ENCODE measurements at places on chromosomes 2 and 18. TPM values are rescaled to one million over a fixed set of nuclear protein-coding genes. Genes with fewer than 3 reads are reported as not detected.

ACKR3 gene
- polyA plus RNA-seq: 58.9 TPM

CRYBA2 gene
- not detected for polyA plus RNA-seq

DQX1 gene
- polyA plus RNA-seq: not detected

ZNF385B gene
- polyA plus RNA-seq: 1.5 TPM

CDCA7 gene
- polyA plus RNA-seq: 4.9 TPM

RAB27B gene
- polyA plus RNA-seq: 4.5 TPM

POTEE gene
- polyA plus RNA-seq: 2.9 TPM

ZFP36L2 gene
- 285 TPM for polyA plus RNA-seq

DNA sequence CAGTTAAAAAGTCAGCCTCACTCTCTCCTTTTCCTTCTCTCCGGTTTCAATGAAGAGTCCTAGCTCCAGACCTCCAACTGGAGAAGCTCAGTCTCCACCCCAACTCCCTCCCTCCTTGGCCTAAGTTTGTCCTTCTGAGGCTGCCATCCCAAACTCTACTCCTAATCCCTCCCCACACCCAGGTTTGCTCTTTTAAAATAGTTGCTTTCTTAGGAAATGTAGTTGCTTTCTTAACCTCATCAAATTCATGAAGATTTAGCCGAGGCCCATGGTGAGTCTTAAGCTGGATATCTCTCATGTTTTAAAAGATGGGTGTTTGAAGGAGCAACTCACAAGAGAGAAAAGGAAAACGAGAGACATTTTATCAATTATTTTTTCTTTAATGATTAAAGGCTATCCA lies 937 bp upstream of the LANCL1 start:
- H3K36me3 ChIP-seq: no peaks in the 10 kb centered on the region
- H3K4me3 ChIP-seq: no peak overlapping the region
- DNase-seq: peak; percentile 8
- no peak overlapping the region for H3K27ac ChIP-seq
- no peaks in the 10 kb centered on the region for H3K27me3 ChIP-seq

DNA sequence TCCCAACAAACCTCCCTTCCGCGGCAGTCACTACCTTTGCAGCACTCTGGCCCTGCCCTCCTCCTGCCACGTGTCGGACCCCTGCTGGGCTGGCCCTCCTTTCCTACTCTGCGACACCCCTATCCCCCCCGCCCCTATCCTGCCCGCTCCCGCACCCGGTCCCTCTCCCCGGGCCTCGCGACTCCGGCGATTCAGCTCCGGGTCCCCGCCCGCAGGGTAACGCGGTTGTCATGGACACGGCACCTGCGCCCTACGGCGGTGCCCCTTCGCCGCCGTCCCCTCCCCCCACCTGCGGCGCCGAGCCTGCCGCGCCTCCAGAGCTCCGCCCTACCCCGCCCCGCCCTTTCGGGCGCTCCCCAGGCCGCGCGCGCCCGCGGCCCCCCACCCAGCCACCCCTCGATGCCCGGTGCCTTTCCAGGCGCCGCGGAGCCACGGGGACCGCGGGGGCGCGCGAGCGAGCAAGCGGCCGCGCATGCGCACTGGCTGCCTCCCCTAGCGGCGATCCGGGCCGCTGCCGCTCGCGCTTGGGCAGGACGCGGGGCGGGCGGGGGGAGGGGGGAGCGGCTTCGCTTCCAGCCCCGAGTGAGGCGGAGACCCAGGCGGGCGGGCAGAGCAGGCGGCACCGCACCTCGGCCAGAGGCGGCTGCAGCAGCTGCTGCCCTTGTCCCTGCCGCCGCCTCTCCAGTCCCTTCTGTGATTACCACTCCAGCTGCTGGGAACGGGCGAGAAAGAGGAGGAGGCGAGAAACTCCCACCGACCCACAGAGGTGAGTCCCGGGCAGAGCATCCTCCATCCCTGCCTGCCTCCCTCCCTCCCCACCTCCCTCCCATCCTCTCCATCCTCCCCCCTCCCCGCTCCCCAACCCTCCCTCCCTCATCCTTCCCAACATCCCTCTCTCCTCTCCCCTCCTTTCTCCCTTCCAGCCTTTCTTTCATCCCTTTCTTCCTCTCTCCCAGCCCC lies at the start of gene CTNNA2:
CTNNA2 (plus strand) TSS at position 610 of the 960 bp plus-strand sequence.
- no peaks in the 10 kb centered on the region for H3K36me3 ChIP-seq
- H3K27me3 ChIP-seq: peaks cover 34% of the 10 kb centered on the region
- DNase-seq: peak; percentile 91
- H3K4me3 ChIP-seq: peak within 1 kb of the TSS; percentile 45

- H3K36me3 ChIP-seq: no peaks in the 10 kb centered on the region
- H3K27me3 ChIP-seq: no peaks in the 10 kb centered on the region
- H3K4me1 ChIP-seq: no peaks in the 10 kb centered on the region
- no peak overlapping the region for H3K4me3 ChIP-seq
- H3K27ac ChIP-seq: no peak overlapping the region
- peak; percentile 27 for DNase-seq
Observed at GRCh38 chr2:2681711-2682251, 350.7 kb upstream of the MYT1L start.

- peaks cover under 1% of the 10 kb centered on the region for H3K4me1 ChIP-seq
- H3K27me3 ChIP-seq: peaks cover 2% of the 10 kb centered on the region
- H3K36me3 ChIP-seq: no peaks in the 10 kb centered on the region
- no peak overlapping the region for H3K27ac ChIP-seq
Observed at GRCh38 chr2:45654250-45654649, 2.8 kb downstream of the PRKCE start.

- no peak overlapping the region for H3K4me3 ChIP-seq
- no peaks in the 10 kb centered on the region for H3K36me3 ChIP-seq
- DNase-seq: no peak
- no peak overlapping the region for H3K27ac ChIP-seq
- H3K4me1 ChIP-seq: peaks cover 24% of the 10 kb centered on the region
Observed at GRCh38 chr2:42183775-42184174, 14.6 kb downstream of the EML4 start.

- peak; percentile 43 for DNase-seq
- no peaks in the 10 kb centered on the region for H3K4me1 ChIP-seq
- no peak overlapping the region for H3K4me3 ChIP-seq
- no peaks in the 10 kb centered on the region for H3K36me3 ChIP-seq
- no peaks in the 10 kb centered on the region for H3K27me3 ChIP-seq
Observed at GRCh38 chr2:153059338-153060052, 341.1 kb downstream of the ARL6IP6 start.

GRCh38 chr2:19883486-19883885 lies 18.3 kb downstream of the TTC32 start:
- H3K36me3 ChIP-seq: no peaks in the 10 kb centered on the region
- H3K27me3 ChIP-seq: no peaks in the 10 kb centered on the region
- no peak overlapping the region for H3K4me3 ChIP-seq
- no peak for DNase-seq
- no peaks in the 10 kb centered on the region for H3K4me1 ChIP-seq

- no peaks in the 10 kb centered on the region for H3K4me1 ChIP-seq
- H3K4me3 ChIP-seq: no peak overlapping the region
- no peaks in the 10 kb centered on the region for H3K36me3 ChIP-seq
- DNase-seq: no peak
- H3K27ac ChIP-seq: no peak overlapping the region
Observed at GRCh38 chr2:68426848-68427579, 40.1 kb downstream of the FBXO48 start.

- H3K4me3 ChIP-seq: no peak overlapping the region
- H3K36me3 ChIP-seq: no peaks in the 10 kb centered on the region
- peak; percentile 19 for DNase-seq
- H3K27ac ChIP-seq: no peak overlapping the region
- no peaks in the 10 kb centered on the region for H3K4me1 ChIP-seq
Observed at GRCh38 chr2:159557437-159558034, 58.8 kb downstream of the BAZ2B start.

DNA sequence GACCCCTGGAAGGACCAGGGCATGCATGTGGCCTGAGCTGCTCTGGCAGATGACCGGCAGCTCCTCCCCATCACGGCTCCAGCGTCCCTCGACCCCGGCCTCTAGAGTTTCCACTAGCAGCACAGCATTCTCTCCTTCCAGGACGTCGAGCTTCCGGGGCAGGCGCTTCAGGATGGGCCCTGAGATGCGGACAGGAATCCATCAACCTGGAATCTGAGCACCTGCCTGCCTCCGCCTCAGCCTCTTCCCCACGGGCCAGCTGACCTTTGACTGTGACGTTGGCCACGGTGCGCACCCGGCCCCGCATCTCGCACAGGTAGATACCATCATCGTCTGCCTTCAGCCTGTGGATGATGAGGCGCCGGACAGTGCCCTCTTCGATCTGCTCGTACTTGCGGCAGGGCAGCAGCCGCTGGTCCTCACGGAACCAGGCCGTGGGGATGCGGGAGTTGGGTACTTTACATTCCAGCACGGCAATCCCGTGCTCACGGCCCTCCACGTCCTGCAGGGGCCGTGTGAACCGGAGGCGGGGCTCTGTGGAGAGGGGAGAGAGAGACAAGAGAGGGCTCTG lies 3.5 kb downstream of the OBSL1 start:
- H3K27ac ChIP-seq: no peak overlapping the region
- DNase-seq: no peak
- H3K36me3 ChIP-seq: no peaks in the 10 kb centered on the region
- no peaks in the 10 kb centered on the region for H3K27me3 ChIP-seq

DNA sequence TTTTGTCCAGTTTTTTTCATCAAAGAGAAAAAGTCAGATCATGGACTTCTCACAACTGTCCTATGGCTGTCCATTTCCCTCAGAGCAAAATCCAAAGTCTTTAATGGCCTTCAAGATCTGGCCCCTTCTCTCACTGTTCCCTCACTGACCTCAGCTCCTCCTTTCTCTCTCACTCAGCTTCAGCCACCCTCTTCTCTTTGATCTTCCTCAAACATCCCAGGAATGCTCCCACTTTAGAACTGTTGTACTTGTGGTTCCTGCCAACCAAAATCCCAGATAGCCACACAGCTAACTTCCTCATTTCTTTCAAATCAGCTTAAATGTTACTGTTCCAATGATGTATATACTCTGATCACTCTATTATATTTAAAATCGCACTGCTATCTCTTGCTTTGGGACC lies 82.9 kb downstream of the NUP35 start:
- no peak for DNase-seq
- no peaks in the 10 kb centered on the region for H3K36me3 ChIP-seq
- no peak overlapping the region for H3K27ac ChIP-seq
- H3K4me3 ChIP-seq: no peak overlapping the region

DNA sequence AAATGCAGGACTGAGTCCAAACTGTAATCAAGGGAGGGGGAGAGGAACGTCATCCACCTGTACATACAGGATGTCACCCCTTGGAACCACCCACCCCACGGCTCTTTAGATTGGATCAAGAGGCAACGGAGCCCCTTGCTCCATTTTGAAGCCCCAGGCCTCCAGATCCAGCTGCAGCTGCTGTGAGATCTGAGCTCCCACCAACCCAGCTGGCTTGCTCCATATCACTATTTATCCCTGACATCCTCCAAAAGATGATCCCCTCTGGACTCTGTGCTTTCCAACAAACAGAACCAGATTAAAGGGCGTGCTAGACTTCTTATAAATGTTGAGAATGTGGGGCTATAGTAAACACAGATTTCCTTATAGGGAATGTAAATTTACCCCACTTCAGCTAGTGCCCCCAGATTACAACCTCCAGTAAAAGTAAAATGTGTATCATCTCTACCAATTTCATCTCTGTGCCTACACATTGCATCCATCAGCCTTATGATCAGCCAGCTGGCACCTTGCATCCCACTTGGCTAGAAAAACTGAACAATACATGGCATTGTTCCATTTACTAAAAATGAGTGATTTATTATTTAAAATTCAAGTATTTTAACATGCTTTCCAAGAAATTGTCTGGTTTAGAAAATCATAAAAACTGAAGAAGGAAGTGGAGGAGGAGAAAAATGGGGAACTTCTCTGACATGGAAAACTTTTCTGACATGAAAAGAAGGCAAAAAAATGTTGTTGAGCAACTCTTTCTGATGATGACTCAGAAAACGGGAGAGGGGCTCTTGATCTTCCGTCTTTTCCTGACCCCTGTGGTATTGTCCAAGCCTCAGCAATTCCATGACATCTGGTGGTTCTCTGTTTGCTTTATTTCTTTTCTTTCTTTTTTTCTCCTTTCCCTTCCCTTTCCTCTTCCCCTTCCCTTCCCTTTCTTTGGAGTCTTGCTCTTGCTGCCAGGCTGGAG lies 262.6 kb upstream of the THUMPD2 start:
- no peaks in the 10 kb centered on the region for H3K4me1 ChIP-seq
- H3K27ac ChIP-seq: no peak overlapping the region
- H3K4me3 ChIP-seq: no peak overlapping the region
- no peaks in the 10 kb centered on the region for H3K27me3 ChIP-seq
- no peak for DNase-seq

- no peaks in the 10 kb centered on the region for H3K36me3 ChIP-seq
- H3K4me1 ChIP-seq: no peaks in the 10 kb centered on the region
- no peak for DNase-seq
- no peak overlapping the region for H3K4me3 ChIP-seq
- H3K27me3 ChIP-seq: no peaks in the 10 kb centered on the region
- no peak overlapping the region for H3K27ac ChIP-seq
Observed at GRCh38 chr2:101375653-101376052, 11.7 kb downstream of the CREG2 start.

DNA sequence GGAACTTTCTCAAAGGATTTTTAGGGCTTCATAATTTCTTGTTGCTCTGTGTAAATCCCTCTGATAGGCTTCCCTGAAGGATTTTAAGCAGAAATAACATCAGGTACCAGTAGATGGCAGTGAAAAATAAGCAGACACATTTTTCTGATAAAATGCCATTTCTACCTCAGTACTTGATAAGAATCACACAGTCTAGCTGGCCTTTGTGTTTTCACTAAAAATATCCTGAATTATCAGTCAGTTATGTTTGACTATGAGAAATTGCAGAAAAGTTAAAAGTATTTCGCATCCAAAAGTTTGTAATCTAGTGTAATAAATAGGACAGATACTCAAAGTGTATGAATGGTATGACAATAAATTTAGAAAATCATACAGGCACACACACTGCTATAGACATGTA lies 68.7 kb downstream of the DNAJC10 start:
- H3K27me3 ChIP-seq: no peaks in the 10 kb centered on the region
- H3K27ac ChIP-seq: no peak overlapping the region
- H3K4me1 ChIP-seq: no peaks in the 10 kb centered on the region

DNA sequence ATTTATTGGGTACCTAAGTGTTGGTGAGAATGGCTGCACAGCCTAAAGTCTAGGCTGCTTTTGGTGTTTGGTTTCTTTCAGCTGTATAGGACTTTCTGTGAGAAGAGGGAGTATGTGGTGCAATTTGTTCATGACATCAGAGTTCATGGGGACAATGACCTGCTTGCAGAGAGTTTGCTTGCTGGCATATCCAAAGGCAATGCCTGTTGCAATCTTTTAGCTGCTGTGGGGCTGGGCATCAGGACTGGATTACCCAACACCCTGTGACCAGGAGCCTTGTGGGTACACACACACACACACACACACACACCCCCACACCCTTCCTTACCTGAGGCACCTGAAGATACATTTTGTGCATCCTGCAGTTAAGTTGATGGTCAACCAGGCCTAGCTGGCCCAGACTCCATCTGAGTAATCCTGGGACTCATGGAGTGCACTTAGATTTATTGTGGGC lies 68.4 kb downstream of the LIPG start:
- H3K27me3 ChIP-seq: no peaks in the 10 kb centered on the region
- no peaks in the 10 kb centered on the region for H3K36me3 ChIP-seq
- H3K4me3 ChIP-seq: no peak overlapping the region
- no peaks in the 10 kb centered on the region for H3K4me1 ChIP-seq

DNA sequence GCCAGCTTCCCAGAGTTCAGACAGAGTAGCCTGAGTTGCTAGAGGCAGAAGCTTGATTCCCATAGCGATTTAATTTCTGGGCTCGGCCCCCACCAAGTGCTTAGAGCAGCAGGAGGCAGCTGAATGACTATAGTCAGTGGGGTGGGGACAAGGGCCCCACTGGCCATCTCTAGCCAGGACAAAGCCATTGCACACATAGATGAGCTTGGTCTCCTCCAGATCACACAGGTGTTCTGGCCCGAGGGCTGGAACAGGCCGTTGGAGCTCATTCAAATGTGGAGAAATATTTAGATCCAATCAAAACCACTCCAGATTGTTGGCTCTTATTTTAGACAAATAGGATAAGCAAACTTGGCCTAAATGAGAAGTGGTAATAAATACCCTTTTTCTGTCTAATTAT lies 287.3 kb upstream of the NCKAP5 start:
- no peak for DNase-seq
- no peaks in the 10 kb centered on the region for H3K36me3 ChIP-seq
- no peaks in the 10 kb centered on the region for H3K4me1 ChIP-seq
- H3K27ac ChIP-seq: no peak overlapping the region
- no peak overlapping the region for H3K4me3 ChIP-seq
